Activated naive CD8-positive, alpha-beta T cell treated with anti-CD3 and anti-CD28 coated beads for 36 hours (primary cell): ENCODE measurements at places on chromosomes 5 and 9. TPM values are rescaled to one million over a fixed set of nuclear protein-coding genes. Genes with fewer than 3 reads are reported as not detected.

DNA sequence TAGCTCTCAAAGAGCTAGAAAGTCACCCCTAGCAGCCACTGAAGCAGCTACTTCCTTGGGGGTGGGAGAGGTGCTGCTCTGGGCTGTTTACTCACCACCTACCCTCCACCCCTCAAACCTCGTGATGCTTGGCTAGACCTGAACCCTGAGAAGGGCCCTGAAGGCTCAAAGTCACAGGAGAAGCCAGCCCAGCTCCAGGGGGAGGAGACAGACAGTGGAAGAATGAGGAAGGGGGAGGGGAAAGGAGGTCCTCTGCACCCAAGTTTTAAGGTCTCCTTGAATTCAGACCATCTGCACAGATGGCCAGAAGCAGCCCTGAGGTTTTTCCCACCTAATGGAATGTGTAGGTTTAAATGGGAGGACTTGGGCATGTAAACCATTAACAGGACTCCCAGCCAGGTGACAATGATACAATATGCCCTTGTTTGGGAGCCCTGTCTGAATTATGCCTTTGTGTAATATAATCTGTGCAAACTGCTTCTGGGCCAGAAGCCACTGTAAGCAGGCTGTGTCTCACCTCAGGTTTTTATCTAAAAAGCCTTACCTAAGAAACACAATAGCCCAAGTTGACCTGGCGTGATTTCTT lies 180.5 kb downstream of the PIK3R1 start:
- no peak for DNase-seq

DNA sequence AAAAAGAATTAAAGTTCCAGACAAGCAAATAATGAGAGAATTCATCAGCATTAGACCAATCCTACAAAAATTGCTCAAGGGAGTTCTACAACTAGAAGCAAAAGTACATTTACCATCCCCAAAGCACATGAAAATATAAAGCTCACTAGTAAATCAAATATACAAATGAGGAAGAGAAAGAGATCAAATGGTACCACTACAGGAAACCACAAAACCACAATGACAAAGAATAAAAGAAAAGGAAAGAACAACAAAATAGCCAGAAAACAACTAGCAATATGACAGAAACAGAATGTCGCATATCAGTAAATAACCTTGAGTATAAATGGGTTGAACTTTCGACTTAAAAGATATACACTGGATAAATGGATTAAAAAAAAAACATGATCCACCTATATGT lies 739.0 kb downstream of the DTWD2 start:
- no peak for DNase-seq

DNA sequence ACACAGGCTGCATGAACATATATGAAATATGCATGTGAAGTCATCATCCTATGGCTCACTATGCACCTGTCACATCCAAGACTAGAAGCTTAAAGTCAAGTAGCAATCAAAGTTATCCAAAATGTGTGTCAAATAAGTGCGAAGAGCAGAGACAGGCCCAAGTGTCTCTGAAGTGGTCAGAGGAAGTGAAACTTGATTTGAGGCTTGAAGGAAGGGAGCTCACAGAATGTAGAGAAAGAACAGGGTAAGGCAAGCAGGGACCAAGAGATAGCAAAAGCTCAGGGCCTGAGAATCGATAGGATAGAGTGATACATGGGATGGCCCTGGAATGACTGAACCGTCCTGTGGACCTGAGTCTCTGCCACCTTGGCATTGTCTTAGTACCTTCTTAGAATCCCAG lies 274.3 kb upstream of the TRPC7 start:
- no peak for DNase-seq

- DNase-seq: no peak
Measured at GRCh38 chr9:124980431-124980830, 39.5 kb upstream of the GOLGA1 start.

GRCh38 chr9:110615498-110615897 lies 36.0 kb upstream of the SVEP1 start:
- DNase-seq: no peak

- DNase-seq: no peak
Measured at GRCh38 chr5:91119217-91119616, 263.9 kb downstream of the ARRDC3 start.

The DHFR gene
- total RNA-seq: 112 TPM

The GRPEL2 gene
- 56.4 TPM for total RNA-seq

The SELENOP gene
- not detected for total RNA-seq

The MEF2C gene
- 1.5 TPM for total RNA-seq
